ENCODE measurements at places on chromosomes 2 and 18.

- DNase-seq = no peak
Observed at GRCh38 chr2:150475479-150476250, 11.8 kb downstream of the RND3 start.

DNA sequence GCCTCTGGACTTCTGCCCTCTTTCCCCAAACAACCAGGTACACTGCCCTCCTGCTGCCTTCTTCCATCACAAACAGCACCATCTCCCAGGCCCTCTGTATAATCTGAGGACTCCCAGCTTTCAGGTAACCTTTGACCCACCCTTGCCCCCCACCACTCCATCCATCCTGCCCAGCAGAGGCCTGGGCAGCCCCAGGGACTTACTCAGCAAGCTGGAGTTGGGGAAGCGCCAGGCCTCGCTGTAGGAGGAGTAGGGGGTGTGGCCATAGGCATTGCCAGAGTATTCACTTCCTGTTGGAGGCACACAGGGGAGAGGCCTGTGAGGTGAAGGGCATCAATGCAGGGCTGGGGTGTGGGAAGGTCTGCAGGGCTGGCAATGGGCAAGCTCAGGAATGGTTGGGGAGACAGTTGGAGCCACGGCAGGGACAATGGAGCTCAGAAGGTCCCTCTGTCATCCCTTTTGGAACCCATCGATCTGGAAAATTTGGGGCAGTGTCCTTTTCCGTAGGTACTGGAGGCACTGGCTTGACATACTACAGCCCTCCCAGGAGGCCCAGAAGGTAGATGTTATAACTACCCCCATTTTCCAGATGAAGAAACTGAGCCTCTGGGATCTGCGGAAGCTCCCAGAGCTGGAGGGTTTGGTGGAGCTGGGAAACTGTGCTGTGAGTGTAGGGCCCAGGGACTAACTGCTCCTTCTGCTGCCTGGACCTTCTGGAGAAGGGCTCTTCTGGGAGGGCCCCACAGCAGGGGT, 46.3 kb downstream of the PSD4 start:
- no peak for DNase-seq

DNA sequence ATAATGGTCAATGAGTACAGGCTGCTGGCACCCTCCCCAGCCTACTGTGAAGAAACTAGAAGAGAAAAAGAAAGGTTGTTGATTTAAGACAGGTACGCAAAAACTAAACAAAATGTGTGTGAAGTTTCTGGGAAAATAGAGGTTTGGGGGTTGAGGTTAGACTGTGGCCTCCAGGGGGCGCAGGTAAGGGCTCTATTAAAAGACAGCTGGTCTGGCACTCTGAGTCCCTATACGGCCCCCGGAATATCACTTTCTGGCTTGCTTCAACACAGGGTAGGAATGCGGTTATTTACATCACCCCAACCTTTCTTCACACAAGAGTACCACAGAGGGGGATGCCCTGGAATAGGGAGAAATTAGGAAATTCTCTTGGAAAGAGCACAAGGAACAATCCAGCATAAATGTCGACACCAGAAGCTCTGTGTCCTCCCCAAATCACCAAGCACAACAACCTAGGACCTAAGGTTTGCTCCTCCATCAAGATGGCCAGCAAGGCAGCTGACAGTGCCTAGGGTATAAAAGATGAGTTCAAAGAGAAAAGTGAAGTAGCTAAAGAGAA, 480.8 kb upstream of the KLHL29 start:
- DNase-seq = peak; percentile 18

- DNase-seq = no peak
Observed at GRCh38 chr2:65368468-65368867, 63.9 kb downstream of the SPRED2 start.

DNA sequence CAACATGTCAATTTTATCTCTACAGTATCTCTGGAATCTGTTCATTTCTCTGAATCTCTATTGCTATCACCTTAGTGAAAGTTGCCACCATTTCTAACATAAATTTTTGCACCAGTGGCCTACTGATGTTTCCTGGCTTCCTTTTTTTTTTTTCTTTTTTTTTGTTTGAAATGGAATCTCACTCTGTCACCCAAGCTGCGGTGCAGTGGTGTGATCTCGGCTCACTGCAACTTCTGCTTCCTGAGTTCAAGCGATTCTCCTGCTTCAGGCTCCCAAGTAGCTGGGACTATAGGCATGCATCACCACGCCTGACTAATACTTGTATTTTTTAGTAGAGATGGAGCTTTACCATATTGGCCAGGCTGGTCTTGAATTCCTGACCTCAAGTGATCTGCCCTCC, 35.1 kb downstream of the KCNJ13 start:
- no peak for DNase-seq

GRCh38 chr2:127768775-127769479, 42.0 kb downstream of the WDR33 start:
- no peak for DNase-seq

DNA sequence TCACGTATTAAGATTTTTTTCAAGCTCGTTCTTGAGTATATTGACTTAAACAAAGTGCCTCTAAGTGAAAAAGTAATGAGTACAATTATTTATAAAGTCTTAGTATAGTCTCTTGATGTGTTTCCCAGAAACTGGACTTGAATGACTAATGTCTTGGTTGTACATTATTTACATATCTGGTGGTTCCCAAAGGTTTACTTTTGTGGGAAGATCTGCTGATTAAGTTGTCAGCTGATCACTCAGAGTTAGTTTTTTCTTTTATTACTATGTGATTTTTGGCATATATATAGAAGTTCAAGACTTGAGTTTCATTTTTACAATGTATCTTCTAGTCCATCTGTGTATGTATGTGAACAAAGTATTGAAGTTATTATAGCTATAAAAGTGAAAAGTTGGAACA, 29.5 kb downstream of the RNF144A start:
- no peak for DNase-seq

DNA sequence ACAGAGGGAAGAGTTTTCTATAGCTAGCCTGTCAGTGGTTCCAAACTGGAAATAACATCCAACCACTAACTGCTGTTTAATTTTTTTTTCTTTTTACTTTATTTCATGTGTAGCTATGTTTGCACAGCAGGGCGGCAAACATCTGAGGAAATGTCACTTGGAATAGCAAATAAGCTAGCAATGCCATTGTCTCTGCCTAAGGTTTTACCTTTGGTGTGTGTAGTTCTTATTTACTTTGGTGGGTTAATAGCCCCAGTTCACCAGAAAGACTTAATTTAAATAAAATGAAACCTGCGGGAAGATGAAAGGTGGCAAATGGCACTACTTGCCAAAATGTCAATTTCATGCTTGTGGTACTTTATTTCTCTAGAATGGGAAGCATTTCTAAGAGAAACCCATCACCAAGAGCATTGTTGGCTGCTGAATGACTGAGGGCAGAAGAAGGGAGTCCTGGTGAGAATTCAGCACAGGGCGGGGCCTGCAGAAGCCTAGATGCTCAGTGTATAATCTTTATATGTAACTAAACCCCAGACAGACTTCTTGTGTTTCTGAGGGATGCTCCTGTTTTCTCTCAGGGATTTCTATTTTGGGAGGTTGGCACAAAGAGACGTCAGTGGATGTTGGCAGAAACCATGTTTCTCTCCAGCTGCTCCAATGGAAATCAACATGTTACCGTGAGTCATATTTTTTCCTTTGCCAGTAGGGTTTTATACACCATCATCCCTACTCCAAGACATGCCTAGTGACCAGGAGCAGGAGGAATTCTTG, 300.4 kb upstream of the NT5C1B start:
- no peak for DNase-seq

DNA sequence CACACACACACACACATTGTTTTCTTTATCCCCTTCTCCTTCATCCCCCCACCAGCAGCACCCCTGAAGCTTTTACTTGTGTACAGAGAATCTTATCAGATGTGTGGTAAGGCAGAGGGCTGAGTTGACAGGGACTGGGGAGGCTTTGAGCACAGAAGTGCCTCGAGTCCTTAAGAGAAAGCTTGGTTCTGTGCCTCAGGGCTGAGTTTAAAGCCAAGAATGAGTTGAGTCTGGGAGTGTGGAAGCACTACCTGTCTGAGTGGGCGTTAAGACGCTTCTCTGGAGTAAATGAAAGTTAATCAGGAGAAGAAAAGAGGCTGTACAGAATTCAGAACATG, 2.7 kb downstream of the ID2 start:
- DNase-seq = no peak
